ENCODE measurements at places on chromosomes 11 and 22.
A peak's percentile ranks its signal among the peaks of the same experiment; 100 is the strongest.

DNA sequence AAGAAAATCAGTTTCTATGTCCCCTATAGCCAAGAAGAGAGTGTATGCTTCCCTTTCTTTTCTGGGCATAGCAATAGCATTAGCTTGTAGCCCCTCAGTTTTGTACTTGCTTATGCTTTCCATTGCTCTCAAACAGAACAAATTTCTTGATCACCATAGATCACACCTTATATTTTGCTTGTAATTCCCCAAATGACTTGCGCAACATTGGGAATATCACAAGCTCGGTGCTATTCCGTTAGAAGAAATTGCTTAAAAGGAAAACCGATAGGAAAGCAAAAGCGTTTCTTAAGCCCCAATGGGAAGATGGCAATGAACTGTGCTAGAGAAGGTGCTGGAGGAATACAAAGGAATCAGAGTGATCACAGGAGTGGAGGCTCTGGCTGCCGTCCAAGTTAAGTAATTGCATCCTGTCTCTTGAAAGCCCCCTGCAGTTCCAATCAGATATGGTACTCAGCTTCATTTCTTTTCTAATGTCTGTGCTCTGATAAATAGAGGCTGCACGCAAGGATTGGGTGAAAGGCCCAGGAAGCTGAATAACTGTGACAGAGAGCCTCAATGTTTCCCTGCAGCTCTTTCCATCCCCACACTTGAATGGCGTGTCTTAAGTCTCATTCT, 182.1 kb upstream of the KIRREL3 start:
- no peak for DNase-seq

GRCh38 chr11:128840137-128840536, 27.0 kb downstream of the KCNJ1 start:
- DNase-seq, result no peak

DNA sequence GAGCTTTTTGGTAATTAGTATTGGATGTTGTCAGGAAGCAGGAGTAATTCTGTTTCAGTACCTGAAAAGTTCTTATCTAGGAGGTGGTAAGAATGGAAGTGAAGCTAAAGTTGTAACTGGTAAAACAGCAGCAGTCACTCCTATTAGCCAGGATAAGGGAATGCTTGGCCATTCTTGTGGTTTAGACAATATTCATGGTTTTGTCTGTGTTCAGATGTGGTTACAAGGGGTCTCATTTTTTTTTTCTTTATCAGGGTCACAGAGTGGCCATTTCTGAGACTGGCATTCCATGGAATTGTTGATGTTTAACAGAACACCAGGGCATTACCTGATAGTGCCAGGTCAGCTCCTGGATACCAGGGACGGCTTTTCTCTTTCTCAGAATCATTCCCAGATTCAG, 23.8 kb downstream of the TAF1D start:
- no peak for DNase-seq

DNA sequence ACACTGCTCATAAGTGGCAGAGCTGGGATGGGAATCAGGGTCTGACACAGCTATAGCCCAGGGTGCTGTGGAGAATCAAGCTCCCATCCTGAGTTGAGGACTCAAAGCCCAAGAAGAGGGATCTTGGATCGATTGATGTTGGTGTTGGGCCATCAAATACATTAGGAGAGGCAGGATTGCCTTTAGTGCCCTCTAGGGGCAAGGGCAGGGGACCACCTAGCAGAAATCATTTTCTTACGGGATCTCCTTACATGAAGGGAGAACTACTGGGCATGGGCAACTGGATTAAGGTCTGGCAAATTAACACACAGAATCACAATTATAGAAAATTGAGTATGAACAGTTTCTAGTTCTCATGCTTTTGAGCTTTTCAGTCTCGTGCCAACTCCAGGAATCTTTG, 24.9 kb upstream of the EMSY start:
- DNase-seq, result no peak

- no peak for DNase-seq
These were observed 27.5 kb upstream of the OR9I1 start for GRCh38 chr11:58152781-58153180.

GRCh38 chr11:86064220-86064803, 4.6 kb downstream of the PICALM start:
- no peak for DNase-seq

DNA sequence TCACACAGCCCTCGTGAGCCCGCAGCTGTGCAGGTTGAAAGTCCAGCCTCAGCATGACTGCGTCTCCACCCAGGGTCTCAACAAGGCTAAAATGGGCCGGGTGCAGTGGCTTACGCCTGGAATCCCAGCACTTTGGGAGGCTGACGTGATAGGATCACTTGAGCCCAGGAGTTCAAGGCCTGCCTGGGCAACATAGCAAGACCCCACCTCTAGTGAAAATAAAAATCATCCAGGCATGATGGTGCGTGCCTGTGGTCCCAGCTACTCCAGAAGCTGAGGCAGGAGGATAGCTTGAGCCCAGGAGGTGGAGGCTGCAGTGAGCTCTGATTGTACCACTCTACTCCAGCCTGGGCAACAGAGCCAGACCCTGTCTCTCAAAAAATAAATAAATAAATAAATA, 100.8 kb upstream of the PRR5 start:
- no peak for DNase-seq

DNA sequence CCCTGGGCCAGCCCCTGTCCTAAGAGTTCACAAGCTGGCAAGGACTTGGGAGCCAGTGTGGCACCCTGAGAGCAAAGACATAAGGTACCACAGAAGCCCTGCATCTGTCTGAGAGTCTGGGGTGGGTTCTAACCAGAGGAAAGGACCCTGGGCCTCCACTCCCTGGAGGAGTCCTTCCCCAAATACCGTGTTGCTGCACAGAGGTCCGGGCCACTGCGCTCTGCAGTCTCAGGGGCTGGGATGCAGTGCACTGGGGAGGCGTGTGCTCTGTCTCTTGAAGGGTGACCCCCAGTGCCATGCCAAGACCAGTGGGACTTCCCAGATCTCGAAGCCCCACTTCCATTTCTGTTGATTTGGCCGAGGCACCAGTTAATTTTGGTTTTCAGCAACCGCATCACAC, 4.3 kb upstream of the SH3BP1 start:
- DNase-seq, result no peak

DNA sequence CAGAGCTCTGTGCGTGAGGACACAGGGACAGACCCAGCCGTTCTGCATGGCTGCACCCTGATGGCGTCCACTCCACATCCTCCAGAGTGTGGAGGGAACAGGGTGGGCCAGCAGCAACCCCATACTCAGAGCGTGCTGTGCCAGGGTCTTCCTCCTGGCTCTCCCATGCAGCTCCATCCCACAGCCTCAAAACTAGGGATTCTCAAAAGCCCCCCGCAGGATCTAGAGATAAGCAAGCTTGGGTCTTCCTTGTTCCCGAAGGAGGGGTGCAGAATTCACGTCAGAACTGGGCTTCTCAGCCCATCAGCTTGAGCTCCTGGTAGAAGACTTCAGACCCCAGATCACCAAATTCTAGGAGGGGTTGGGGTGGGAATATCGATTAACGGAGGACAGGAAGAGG, 858.8 kb downstream of the TBC1D22A start:
- DNase-seq, result no peak

DNA sequence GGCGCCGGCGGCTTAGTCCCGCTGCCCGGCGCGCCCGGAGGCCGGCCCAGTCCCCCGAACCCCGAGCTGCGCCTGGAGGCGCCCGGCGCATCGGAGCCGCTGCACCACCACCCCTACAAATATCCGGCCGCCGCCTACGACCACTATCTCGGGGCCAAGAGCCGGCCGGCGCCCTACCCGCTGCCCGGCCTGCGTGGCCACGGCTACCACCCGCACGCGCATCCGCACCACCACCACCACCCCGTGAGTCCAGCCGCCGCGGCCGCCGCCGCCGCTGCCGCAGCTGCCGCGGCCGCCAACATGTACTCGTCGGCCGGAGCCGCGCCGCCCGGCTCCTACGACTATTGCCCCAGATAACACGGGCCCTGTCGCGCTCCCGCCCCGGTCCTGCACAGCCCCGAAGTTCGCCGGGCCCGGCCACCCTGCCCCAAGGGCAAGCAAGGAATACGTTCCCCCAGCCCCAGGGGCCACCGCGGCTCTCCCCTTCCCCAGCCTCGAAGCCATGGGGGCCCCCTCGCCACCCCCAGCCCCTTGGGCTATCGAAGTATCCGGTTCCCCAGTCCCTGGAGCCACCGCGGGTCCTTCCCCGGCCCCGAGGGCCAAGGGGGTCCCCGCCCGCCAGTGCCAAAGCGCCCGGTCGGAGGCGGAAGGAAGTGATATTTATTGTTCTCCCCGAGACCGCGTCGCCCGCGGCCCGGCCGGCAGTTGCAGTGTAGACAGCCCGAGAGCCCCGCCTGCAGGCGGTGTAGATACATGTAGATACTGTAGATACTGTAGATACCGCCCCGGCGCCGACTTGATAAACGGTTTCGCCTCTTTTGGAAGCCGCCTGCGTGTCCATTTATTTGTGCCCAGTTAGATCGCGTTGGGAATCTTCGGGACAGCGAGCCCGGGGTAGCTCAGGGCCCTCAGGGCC, 6.2 kb downstream of the TBX1 start:
- DNase-seq, result peak; percentile 32

- no peak for DNase-seq
These were observed 22.8 kb downstream of the TEAD1 start for GRCh38 chr11:12696911-12697581.

- DNase-seq, result no peak
These were observed 77.5 kb downstream of the PPFIBP2 start for GRCh38 chr11:7591107-7591894.

- no peak for DNase-seq
These were observed 39.0 kb downstream of the CTNND1 start for GRCh38 chr11:57800444-57801182.

DNA sequence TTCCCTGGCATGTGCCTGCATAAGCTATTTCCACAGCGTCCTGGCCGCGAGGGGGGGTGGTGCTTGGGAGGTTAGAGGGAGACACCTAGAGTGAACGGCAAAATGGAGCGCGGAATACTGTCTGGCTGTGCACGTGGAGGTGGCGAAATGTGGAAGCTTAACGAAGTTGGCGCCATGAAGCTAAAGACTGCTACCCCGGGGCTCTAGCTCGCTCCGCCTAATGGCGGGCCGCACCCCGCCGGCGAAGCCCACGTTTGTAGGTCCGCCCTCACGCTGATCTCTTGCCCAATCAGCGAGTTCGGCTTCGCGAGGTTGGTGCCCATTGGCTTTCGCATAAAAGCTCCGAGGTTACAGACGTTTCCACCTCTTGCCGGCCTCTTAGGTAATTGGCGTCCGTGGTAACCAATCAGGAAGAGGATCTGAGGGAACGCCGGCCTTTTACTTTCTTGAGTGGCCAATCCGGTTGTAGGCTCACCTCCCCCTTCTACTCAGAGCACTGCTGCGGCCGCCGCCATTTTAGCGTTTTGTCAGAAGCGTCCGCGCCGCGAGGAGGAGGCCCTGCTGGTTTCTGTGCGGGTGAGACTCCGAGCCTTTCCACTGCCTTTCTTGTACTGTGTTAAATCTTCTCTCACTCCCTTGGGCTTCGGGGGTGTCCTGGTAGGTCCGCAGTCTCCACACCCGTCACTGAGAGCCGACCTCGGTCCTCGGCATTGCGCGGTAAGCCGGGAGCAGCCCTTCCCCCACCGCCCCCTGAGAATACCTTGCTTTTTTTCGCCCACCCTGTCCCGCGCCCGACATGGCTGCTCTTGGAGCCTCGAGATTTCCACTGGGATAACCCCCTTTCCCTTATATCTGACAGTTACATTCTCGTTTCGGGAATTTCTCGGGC, at the start of gene RBM4:
TSS of gene RBM4 (plus strand) at position 527 of the 889 bp plus-strand sequence. CDS start 1,009 bp downstream, outside the sequence.
- peak; percentile 95 for DNase-seq

DNA sequence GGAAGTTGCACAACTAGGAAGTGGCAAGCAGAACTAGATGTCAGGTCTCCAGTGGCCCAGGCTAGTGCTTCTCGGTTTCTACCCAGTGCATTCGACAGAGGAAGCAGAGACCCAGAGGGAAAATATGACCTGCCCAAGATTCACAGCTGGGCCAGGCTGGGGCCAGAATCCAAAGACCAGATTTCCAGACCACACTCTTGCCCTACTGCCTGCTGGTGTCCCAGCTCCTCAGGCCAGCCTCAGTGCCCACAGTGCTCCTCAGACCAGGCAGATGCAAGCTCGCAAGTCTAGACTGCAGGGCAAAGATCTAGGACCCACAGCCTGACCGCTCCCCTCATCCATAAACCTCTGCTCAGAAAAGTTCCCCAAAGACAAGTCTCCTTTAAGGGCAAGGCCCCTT, 262.6 kb downstream of the BUD13 start:
- no peak for DNase-seq

- DNase-seq, result no peak
These were observed 35.4 kb downstream of the MCHR1 start for GRCh38 chr22:40714499-40715337.

DNA sequence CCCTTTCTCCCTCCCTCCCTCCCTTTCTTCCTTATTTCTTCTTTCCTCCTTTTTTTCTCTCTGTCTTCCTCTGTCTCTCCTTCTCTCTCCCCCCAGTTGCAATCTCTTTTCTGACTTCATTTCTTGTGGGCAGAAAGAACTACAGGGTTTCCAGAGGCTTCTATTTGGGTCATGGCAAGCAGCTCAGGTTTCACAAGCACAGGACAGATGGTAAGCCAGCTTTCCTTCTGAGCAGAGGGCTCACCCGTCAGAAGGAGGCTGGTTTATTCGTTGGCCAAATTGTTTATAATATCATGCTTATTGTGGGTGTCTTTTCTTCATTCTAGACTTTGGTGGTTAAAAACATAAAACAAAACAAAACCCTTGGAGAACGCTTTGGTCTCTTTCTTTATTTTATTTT, 58.9 kb upstream of the CLMP start:
- no peak for DNase-seq

DNA sequence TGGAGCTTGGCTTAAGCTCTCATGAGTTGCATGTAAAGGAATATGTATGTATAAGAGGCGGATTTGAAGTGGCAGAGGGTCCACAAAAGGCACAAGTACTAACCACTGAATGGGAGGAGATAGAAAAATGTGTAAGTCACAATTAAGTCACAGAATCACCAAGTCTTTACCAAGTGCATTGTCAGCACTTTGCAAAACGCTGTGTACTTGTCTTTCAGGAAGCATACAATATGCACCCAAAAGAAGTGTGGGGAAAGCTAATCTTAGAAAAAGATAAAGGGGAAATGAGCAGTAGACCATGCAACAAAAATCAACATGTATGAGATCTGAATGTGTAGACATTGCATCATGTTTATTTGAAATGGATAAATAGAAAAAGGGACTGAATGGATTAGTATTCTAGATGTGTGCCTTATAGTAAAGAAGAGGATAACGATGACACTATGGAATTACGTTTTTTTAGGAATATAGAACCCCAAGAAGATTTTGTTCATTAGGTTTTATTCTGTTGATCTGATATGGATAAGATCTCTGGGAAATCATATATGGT, 4.5 kb downstream of the CNTF start:
- DNase-seq, result no peak

GRCh38 chr11:27618281-27618915, 81.9 kb downstream of the BDNF start:
- DNase-seq, result no peak

GRCh38 chr11:95544095-95544856, 245.3 kb downstream of the FAM76B start:
- no peak for DNase-seq

DNA sequence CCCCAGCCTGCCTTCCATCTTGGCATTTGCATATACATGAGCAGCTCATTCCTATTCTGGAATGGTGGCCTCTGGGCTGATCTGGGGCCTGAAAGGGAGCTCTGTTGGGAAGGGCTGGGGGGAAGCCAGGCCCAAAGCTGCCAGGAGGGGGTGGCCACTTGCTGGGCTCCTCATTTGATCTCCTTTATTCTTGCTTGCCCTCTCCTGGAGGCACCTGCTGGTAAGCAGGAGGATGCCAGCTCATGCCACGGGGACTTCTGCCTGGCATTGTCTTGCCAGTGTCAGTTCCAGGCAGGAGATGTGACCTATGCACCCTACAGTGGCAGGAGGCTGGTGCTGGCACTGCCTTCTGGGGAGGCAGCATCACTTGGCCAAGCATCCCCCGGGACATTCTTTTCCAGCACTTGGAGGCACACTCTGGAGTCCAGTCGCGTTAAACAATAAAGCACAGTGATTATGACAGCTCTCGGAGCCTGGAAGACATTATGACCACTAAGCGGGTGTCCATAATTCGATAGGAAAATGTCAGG, 128.3 kb downstream of the NTM start:
- DNase-seq, result no peak
